ENCODE measurements at places on chromosomes 11 and 22. TPM values are rescaled to one million over a fixed set of nuclear protein-coding genes. Genes with fewer than 3 reads are reported as not detected.

DNA sequence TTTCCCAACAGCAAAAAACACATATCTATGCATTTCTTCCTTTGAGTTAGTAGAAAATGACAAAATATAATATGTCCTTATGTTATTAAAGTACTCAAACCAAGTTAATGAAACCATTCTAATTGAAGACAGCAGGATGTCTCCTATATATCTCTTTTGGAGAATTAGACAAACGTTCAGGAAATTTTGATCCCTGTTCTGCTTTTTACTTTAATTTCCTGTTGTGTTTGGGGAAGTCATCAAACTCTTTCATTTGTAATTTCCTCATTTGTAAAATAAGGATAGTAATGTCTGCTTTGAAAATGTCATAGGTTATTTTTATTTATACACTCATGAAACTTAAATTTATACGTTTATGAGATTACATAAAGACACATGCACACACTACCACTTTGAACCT lies 281.8 kb upstream of the ANO5 start:
- H3K36me3 ChIP-seq, result no peaks in the 10 kb centered on the region
- H3K4me3 ChIP-seq, result no peak overlapping the region

DNA sequence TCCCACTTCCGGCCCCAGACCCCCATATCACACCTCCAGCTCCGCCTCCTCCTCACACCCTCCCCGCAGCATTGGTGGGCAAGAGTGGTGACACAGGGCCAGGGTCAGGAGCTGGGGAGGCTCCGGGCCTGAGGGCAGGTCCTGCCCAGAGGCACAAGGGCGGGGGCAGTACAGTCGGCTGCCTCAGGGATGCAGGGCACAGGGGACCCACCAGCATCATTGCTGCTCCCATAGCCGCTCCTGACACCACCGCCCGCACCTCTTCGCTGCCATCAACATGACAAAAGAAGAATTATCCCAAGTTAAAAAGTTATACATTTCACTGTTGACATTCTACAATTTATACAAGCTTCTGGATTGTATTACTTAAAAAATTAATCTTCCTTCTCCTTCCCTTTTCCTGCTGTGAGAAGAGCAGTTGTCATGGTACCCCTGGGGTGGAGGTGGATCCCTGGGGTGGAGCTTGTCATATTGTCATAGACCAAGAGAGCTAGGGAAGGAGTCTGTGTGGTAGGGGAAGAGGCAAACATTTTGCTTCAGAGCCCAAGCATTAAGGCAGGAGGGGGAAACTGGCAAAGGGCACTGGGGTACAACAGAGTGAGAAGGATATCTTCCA lies 4.1 kb downstream of the SBF2 start:
- no peak for DNase-seq
- H3K27me3 ChIP-seq, result no peaks in the 10 kb centered on the region
- no peak overlapping the region for H3K27ac ChIP-seq

GRCh38 chr11:60182541-60183330 lies at the start of gene MS4A6A:
MS4A6A (minus strand) TSS chr11:60183083; CDS start chr11:60181727, 1,356 bp downstream.
- no peak within 1 kb of the TSS for H3K27ac ChIP-seq
- H3K4me1 ChIP-seq, result no peaks in the 10 kb centered on the region
- no peak within 1 kb of the TSS for H3K4me3 ChIP-seq
- no peaks in the 10 kb centered on the region for H3K36me3 ChIP-seq
- H3K27me3 ChIP-seq, result no peaks in the 10 kb centered on the region

- H3K36me3 ChIP-seq, result no peaks in the 10 kb centered on the region
- H3K4me1 ChIP-seq, result no peaks in the 10 kb centered on the region
- DNase-seq, result no peak
Observed at GRCh38 chr11:63485777-63486176, 5.2 kb downstream of the PLAAT5 start.

DNA sequence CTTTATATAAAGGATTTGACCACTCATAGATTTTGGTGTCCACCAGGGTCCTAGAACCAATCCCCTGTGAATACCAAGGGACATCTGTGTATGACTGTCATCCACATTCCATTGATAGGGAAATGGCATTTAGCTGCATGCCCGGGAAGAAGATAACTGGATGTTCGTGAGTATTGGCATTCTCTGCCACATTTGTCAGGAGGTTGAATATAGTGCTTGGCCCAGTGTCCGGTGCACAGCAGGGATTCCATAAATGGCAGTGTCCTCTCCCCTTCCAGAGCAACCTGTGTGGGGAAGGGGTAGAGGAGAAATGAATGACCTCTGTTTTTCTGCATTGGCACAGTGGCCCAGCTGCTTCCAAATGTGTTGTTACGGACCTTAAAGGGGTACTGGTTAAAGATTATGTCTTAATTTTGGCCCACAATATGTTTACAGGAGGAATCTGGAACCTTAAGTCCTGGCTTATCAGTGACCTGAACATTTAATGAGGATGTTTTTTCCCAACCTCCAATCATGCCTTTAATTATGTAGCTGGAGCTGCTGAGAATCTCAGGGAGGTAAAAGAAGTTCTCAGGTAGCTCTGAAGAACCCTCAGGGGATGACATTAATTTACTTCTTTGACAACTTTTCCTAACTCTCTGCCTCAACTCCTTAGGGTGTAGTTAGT lies 33.6 kb upstream of the OR4B1 start:
- H3K36me3 ChIP-seq, result no peaks in the 10 kb centered on the region
- no peak for DNase-seq

DNA sequence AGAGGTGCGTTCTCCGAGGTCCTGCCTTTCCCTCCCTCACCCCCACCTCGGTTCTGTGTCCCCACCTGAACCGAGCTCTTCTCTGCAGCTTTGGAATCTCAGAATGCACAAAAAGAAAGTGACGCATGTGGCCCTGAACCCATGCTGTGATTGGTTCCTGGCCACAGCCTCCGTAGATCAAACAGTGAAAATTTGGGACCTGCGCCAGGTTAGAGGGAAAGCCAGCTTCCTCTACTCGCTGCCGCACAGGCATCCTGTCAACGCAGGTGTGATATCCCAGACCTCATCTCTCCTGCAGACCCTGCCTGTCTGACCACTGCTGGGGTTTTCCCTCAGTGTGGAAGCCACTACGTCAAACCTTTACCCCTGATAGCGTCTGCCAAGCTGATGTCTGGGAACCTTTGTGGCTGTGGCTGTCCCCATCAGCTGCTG lies 13.9 kb downstream of the ACP2 start:
- H3K27me3 ChIP-seq, result no peaks in the 10 kb centered on the region
- H3K4me1 ChIP-seq, result no peaks in the 10 kb centered on the region
- DNase-seq, result no peak

DNA sequence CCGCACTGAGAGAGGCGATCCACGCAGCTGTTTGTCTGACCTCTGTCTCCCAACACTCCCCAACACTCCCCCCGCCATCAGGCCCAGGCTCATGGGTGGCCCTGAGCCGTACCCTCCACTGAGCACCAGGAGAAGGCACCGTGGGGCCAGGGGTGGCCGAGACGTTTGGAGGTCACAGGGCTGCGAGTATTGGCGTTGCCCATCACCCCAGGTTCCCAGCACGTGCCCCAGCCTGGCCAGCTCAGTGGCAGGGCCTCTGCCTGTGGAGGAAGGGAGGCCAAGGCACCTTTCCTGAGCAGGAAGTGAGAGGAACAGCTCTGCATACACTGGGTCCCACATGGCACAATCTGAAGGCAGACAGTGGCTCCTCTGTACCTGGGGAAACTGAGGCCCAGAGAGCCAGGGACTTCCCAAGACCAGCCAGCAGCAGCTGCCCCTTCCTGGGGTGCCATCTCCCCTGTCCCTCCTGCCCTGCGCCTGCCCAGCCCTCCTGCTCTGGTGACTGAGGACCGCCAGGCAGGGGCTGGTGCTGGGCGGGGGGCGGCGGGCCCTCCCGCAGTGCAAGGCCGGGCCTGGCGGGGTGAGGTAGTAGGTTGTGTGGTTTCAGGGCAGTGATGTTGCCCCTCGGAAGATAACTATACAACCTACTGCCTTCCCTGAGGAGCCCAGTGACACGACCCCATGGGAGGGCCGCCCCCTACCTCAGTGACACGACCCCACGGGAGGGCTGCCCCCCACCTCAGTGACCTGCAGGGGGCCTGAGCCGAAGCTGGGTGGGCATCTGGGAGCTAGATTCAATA lies 37.0 kb upstream of the PPARA start:
- no peak for DNase-seq
- H3K36me3 ChIP-seq, result no peaks in the 10 kb centered on the region
- no peaks in the 10 kb centered on the region for H3K4me1 ChIP-seq
- H3K27ac ChIP-seq, result peak overlapping the region; percentile 45

- no peak overlapping the region for H3K27ac ChIP-seq
- no peak overlapping the region for H3K4me3 ChIP-seq
- H3K4me1 ChIP-seq, result no peaks in the 10 kb centered on the region
- no peaks in the 10 kb centered on the region for H3K36me3 ChIP-seq
Observed at GRCh38 chr11:91804042-91804441, 420.6 kb upstream of the FAT3 start.

DNA sequence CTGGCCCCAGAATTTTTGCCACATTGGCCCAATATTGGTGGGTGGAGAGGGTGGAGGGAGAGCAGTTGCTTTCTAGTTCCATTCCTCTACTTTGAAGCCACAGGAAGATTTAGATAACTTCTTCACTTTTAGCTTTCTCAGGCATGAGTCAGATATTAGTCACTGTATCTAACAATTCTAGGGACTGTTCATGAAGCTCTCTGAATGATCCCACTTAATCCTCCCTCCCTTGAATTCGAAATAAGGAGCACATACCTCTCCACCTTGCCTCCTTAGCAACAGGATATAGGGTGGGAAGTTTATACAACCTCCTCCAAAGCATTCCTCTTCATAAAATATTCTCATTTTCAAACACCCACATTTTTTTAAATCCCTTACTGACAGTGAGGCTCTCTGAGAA lies 13.5 kb downstream of the FSHB start:
- H3K36me3 ChIP-seq, result no peaks in the 10 kb centered on the region
- H3K4me1 ChIP-seq, result no peaks in the 10 kb centered on the region
- H3K4me3 ChIP-seq, result no peak overlapping the region
- DNase-seq, result no peak

DNA sequence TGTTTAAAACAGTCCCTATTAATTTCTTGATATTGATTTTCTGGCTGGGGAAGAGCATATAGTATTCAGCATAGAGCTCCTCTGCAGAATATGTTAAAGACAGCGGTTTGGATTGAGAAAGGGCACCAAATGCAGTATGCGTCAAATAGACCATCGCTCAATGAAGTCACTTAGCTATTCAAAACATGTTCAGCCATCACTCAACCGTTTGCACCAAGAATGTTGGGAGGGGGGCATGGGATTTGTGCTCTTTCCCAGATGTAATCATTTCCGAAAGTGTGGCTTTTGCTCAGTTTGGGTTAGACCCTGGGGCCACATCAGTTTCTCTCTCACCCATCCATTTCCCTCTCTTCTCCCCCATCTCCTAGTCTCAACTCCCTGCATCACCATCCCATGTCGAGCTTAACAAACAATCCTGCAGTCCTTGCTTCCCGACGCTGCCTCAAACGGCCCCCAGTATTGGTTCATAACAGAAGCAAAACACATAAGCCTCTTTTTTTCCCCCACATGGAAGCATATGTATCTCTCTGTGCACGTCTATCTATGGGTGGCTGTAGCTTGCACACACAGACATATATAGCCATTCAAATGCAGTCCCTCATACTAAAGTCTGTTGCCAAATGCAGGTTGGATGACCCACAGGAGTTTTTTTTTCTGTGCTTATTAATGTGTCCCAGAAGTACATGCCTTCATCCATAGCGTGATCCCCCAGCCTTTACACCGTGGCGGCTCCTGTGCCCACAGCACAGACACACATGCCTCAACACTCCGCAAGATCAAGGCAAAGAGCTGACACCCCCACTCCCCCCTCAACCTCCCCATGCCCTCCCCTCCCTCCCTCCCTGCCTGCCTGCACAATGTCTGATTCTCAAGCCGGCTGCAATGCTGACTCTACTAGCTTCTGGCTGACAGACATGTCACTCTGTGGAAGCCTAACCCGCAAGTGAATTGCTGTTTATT lies 2.6 kb downstream of the CACNG2 start:
- no peaks in the 10 kb centered on the region for H3K36me3 ChIP-seq
- no peaks in the 10 kb centered on the region for H3K4me1 ChIP-seq
- no peak for DNase-seq
- no peak overlapping the region for H3K27ac ChIP-seq

GRCh38 chr11:121406291-121406690 lies 45.8 kb upstream of the SORL1 start:
- H3K27me3 ChIP-seq, result no peaks in the 10 kb centered on the region
- no peak overlapping the region for H3K27ac ChIP-seq
- no peaks in the 10 kb centered on the region for H3K36me3 ChIP-seq
- no peaks in the 10 kb centered on the region for H3K4me1 ChIP-seq

- DNase-seq, result no peak
- peaks cover 23% of the 10 kb centered on the region for H3K36me3 ChIP-seq
- no peak overlapping the region for H3K4me3 ChIP-seq
- no peaks in the 10 kb centered on the region for H3K27me3 ChIP-seq
- no peaks in the 10 kb centered on the region for H3K4me1 ChIP-seq
Observed at GRCh38 chr22:31776231-31776630, 22.4 kb downstream of the DEPDC5 start.

DNA sequence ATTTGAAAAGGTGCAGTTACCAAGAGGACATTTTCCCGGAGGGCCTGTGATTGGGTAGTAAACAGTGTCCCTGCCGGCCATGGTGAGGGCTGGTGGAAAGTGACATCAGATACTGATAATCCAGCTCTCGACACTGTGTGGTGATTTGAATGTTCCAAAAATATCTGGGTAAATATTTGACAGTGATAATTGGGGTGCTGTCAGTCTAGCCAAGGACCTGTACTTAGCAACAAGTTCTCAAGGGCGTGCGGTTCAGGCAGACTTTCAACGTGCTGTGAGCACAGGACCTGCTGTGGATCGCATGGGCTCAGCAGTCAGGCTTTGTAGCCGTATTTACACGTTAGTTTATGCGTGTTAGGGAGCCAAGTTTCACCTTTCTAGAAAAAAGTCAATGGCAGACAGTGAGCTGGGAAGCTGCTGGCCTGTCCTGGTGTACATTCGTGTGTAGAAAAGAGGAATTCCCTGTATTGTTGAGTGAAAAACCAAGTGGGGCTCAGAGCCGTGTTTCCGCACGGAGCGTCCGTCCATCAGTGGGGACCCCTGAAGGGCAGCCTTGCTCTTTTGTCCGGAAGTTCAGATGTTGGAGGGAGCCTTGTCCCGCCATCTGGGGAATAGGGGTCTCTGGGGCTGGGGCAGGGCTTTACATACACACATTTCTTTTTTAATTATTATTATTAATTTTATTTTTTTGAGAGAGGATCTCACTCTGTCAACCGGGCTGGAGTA lies 11.3 kb downstream of the TRMU start:
- H3K27me3 ChIP-seq, result no peaks in the 10 kb centered on the region
- peak; percentile 20 for DNase-seq
- H3K36me3 ChIP-seq, result peaks cover 10% of the 10 kb centered on the region
- H3K27ac ChIP-seq, result no peak overlapping the region
- no peaks in the 10 kb centered on the region for H3K4me1 ChIP-seq

GRCh38 chr11:31240340-31240904 lies 129.1 kb downstream of the DCDC1 start:
- H3K4me1 ChIP-seq, result no peaks in the 10 kb centered on the region
- no peak for DNase-seq
- H3K27me3 ChIP-seq, result no peaks in the 10 kb centered on the region
- H3K36me3 ChIP-seq, result no peaks in the 10 kb centered on the region
- H3K27ac ChIP-seq, result no peak overlapping the region

The TPCN2 gene
- total RNA-seq, result 27.9 TPM

The TRIM29 gene
- total RNA-seq, result 3.6 TPM

The MAPK8IP2 gene
- total RNA-seq, result 0.24 TPM

The OR5A2 gene
- not detected for total RNA-seq

The DDX25 gene
- total RNA-seq, result not detected

The NAV2 gene
- 84.6 TPM for total RNA-seq

The WBP2NL gene
- total RNA-seq, result 0.81 TPM

The KCTD14 gene
- 2.0 TPM for total RNA-seq

The BCO2 gene
- total RNA-seq, result 9.1 TPM

The CCDC157 gene
- total RNA-seq, result 0.87 TPM

The TREH gene
- not detected for total RNA-seq

The TUBA8 gene
- 2.6 TPM for total RNA-seq

The KDM4E gene
- total RNA-seq, result not detected

The ANGPTL5 gene
- 3.3 TPM for total RNA-seq

The RCOR2 gene
- total RNA-seq, result 4.8 TPM
